ENCODE measurements at places on chromosomes 5 and 9.

- DNase-seq: no peak
These were observed 80.7 kb downstream of the GLDC start for GRCh38 chr9:6564868-6565267.

DNA sequence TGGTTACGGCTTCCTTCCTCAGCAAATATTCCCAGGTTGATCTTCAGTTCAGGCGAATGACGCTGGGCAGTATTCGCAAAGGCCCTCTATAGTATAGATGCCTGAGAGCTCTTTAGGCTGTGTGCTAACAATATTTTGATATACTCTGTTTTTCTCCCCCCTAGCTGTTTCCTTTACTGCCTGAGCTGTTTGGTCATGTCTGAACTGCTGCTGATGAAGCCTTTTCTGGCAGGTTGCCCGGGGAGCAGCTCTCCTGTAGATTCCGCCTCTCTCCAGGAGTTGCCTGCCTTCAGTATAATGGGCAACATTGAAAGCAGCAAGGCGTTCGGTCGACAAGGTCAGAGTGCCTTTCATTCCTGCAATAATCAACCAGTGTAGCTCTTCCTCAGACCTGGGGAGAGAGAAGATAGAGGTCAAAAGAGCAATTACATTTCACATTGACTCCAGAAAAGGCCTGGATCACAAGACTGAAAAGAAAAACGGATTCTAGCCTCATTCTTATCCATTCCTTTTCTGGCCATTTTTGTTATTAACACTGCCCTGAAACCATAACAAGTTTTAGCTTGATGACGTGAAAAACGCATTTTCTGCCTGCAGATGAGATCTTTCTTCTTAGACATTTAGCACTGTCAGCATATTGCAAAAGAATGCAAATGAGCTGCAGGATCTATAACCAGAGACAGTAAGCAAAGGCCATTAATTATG lies 60.1 kb upstream of the ZNF608 start:
- no peak for DNase-seq

GRCh38 chr9:116900007-116900367 lies 212.9 kb downstream of the TRIM32 start:
- no peak for DNase-seq

- no peak for DNase-seq
These were observed 1209.3 kb upstream of the C9orf72 start for GRCh38 chr9:28782630-28783029.

- no peak for DNase-seq
These were observed 2.8 kb downstream of the CAMK2A start for GRCh38 chr5:150286820-150287219.

- DNase-seq: no peak
These were observed 206.6 kb downstream of the PALM2AKAP2 start for GRCh38 chr9:109986521-109986991.
